Activated naive CD4-positive, alpha-beta T cell treated with anti-CD3 and anti-CD28 coated beads, Interleukin-2, amount 50 U/mL, for 72 hours (primary cell): ENCODE measurements at places on chromosomes 13 and 19. TPM values are rescaled to one million over a fixed set of nuclear protein-coding genes. Genes with fewer than 3 reads are reported as not detected.

ZNF536 gene
- not detected for total RNA-seq

DNA sequence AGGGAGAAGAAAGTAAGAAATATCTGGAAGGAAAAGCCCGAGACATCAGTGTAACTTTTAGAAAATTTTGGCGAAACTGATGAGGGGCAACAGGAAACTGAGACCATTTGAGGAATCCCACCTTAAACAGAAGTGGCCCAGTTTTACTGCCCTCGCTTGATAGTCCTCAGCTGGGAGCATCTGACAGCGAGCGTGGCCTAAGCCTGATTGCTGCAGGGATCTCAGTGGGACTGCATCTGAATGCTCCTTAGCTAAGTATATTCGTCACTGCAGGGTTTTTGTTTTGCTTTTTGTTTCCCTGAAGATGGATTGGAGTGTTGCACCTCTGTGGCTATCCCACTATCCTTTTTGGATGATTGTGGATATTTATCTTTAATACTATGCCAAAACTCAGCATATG, 262.7 kb upstream of the KLHL1 start:
- DNase-seq: no peak

GRCh38 chr13:90918536-90918935, 429.0 kb upstream of the MIR17HG start:
- DNase-seq: no peak

- no peak for DNase-seq
Measured at GRCh38 chr13:111204438-111205177, 89.5 kb downstream of the ARHGEF7 start.

DNA sequence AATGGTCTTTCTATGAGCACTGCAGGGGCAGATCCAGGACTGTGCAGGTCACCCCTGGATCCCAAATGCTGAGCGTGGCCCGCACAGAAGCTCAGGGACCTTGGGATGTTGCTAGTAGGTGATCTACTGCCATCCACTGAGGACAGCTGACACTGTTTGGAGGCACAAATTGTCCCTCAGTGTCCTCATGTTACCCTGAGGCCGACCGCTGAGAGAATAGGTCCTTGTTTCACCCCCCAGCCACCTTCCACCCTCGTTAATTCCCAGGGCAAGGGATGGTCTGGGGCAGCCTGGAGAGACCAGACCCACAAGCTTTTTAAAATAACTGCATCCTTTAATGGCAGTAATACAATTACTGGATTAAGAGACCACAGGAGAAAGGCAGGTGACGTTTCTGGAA, 15.4 kb upstream of the TMEM160 start:
- no peak for DNase-seq

LINGO3 gene
- total RNA-seq: 0.25 TPM

DNA sequence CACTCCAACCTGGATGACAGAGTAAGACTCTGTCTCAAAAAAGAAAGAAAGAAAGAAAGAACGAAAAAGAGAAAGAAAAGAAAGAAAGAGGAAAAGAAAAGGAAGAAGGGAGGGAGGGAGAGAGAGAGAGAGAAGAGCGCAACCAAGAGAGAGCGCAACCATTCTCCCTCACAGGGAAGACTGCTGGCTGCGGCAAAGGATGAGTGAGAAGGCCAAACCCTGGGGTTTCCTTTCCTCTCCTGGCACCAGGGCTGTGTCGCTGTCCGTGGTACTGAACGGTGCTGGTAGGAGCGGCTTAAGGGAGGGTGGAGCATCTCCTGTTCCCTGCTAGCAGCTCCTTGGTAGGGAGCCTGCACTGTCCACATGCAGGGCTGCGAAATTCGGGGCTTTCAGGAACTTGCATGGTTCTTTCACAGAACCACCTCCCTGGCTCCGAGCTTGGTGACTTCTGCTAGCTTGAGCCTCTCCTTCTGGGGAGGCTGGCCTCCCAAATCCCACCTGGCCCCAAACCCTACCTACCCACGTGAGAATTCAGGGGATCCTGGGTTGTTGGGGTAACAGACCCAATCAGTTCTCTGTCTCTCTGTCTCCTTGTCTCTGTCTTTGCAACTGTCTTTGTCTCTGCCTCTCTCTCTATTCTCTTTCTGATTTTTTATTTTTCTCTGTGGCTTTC, 51.1 kb upstream of the ZNRF4 start:
- no peak for DNase-seq

- DNase-seq: no peak
Measured at GRCh38 chr19:22600690-22601648, 33.2 kb upstream of the ZNF492 start.

CBY2 gene
- not detected for total RNA-seq

GRCh38 chr19:996051-996838, 4.0 kb upstream of the GRIN3B start:
- no peak for DNase-seq

PCDH9 gene
- total RNA-seq: 0.16 TPM

DNA sequence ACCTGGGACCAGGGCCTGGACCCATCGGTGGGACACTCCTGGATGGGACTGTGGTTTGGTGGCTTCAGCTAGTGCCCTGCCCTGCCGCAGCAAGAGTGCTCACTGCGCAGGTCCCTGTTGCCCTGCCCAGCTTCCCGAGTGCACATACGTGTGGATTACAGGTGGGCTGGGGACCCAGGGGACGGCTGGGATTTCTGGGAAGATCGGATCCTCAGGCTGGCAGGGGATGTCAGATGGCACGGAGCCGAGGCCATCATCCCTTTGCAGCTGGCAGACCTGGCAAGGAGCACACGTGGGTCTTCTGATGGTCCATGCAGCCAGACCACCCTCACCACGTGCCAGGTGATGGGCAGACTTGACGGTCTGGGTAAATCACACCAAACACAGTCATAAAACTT, 69.3 kb downstream of the CHST8 start:
- DNase-seq: no peak

MBD3L3 gene
- not detected for total RNA-seq

- no peak for DNase-seq
Measured at GRCh38 chr19:56253737-56254136, 18.8 kb upstream of the EDDM13 start.

GRCh38 chr19:31018936-31019335, 330.3 kb downstream of the TSHZ3 start:
- no peak for DNase-seq

- DNase-seq: no peak
Measured at GRCh38 chr13:39967199-39967959, 311.9 kb downstream of the COG6 start.

- no peak for DNase-seq
Measured at GRCh38 chr13:67967031-67967430, 736.9 kb upstream of the PCDH9 start.

TNFSF11 gene
- 0.37 TPM for total RNA-seq

DNA sequence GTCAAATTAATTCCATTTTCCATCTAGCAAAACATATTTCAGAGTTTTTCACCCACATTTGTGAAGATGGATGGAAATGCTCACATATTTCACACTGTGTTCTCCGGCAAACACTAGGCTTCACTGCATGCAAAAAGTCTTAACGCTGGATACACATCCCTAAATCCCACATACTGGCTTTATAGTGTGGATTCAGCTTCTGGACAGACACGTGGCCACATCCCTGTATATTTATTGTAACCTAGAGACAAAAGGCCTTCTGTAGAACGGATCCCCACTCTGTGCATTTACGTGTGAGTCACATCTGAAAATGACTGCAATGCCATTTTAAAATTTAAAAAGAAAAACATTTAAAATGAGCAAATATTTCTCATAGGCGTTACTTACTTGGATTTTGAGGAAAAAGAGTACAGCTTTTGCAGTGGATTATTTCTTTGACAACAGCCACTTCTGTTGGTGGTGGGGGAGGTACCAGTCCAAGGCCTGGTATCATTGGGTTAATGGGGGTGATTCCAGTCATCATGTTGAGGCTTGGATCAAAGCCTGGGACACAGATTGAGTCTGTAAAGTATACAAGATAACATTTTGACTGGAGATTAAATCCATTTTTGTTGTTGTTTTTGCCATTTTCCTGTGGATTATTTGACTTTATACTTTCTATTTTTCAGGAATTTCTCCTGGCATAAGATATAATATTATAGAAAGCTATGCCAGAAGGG, 337.7 kb downstream of the DNAJC15 start:
- DNase-seq: no peak

- no peak for DNase-seq
Measured at GRCh38 chr13:92984151-92984550, 242.5 kb upstream of the GPC6 start.

SLITRK1 gene
- not detected for total RNA-seq

DNA sequence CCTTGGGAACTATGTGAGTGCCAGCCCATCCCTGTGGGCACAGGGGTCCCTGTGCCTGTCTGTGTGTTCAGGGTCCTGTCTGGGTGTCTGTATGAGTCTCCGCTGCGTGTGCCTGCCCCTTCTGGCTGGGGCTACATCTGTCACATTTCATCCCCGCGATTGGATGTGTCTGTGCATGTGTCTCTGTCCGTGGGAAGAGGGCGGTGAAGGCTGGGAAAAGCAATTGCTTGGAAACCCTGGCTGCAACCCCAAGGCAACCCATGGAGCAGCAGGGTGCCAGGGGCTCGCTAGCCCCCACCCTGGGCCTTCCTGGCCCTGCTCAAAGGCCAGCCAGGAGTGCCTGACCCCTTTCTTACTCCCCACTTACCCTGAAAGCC, 1.4 kb downstream of the MAG start:
- DNase-seq: no peak

GRCh38 chr19:13269348-13269747, 119.1 kb downstream of the IER2 start:
- no peak for DNase-seq

DNA sequence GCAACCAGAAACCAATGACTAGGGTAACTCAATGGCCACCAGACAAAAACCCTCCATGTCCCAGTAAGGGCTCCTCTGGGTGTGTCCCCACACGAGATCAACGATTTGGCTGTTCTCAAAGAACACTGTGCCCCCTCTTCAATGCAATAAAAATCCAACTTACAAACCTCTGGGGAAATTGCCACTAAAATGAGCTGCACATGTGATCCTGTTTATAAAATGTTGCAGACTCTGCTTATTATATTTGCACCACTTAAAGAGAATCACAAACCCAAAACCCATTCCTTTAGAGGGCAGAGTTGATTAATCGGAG, 80.5 kb downstream of the STK24 start:
- no peak for DNase-seq

KIR2DL3 gene
- not detected for total RNA-seq

- DNase-seq: no peak
Measured at GRCh38 chr19:55519451-55520311, 17.3 kb downstream of the SBK2 start.

SLC15A1 gene
- total RNA-seq: not detected

FIZ1 gene
- 10.2 TPM for total RNA-seq

KASH5 gene
- total RNA-seq: 0.95 TPM

DNA sequence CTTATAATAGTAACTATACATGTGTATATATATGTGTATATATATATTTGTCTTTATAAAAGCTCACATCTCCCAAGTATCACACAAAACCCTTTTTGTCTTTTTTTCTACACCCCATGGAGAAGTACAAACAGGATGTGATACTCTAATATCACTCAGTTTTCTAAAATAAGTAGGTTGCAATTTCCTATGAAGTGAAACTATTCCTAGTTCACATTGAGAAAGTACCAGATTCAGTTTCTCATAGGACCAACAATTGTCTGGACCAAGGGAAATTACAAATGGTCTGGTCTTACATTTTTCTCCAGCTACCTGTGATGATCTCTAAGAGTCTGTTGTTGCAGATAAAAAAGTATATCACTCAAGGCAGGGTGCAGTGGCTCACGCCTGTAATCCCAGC, 17.9 kb upstream of the LILRB1 start:
- DNase-seq: no peak
